ENCODE measurements at places on chromosomes 2 and 18. TPM values are rescaled to one million over a fixed set of nuclear protein-coding genes. Genes with fewer than 3 reads are reported as not detected.

The SIX3 gene
- not detected for total RNA-seq

The PSTPIP2 gene
- 8.9 TPM for total RNA-seq

The TMEM163 gene
- 0.24 TPM for total RNA-seq

The NGEF gene
- total RNA-seq, result 5.3 TPM

The ERBB4 gene
- total RNA-seq, result 7.6 TPM

The M1AP gene
- total RNA-seq, result not detected

The YPEL5 gene
- 88.3 TPM for total RNA-seq

The HTR2B gene
- 9.4 TPM for total RNA-seq

The CTAGE1 gene
- total RNA-seq, result not detected

The MYO7B gene
- 0.67 TPM for total RNA-seq

The TMEM182 gene
- total RNA-seq, result 2.8 TPM

The ANKAR gene
- 14.1 TPM for total RNA-seq

The PTCD3 gene
- total RNA-seq, result 58.5 TPM

The NDC80 gene
- total RNA-seq, result 0.48 TPM

All from posterior vena cava (tissue), 2 donors.